ENCODE measurements at places on chromosomes 16 and 17.

DNA sequence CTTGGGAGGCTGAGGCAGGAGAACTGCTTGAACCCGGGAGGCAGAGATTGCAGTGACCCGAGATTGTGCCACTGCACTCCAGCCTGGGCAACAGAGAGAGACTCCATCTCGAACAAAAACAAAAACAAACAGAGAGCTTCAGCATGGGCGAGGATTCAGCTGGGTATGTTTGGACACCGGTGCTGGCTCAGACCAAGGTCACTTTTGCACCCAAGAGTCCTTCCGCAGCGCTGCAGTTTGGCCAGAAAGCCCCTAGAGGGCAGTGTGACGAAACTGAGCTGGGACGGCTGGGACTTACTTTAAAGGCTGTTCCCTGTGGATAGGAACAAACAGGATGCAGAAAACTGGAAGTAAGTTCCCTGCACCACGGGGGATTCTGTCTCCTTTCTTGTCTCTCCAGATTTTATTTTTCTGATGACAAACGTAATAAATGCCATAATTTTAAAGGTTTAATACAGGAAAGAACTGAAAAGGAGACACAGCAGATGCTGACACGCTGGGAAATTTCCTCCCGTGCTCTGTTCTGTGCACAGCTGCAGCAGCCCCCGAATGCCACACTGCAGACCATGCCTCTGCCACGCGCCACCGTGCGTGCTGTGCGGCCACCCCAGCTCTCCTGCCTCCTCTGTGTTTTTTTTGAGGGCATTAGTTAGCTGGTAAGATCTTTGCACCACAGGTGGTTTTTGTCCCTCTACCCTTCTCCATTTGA, 25.2 kb upstream of the USP36 start:
- DNase-seq: peak; percentile 86

- no peak for DNase-seq
Observed at GRCh38 chr16:4871071-4871470, 23.8 kb downstream of the UBN1 start.

- peak; percentile 85 for DNase-seq
Observed at GRCh38 chr17:549177-550040, 165.2 kb downstream of the VPS53 start.

GRCh38 chr16:78415669-78416068, 316.2 kb downstream of the WWOX start:
- no peak for DNase-seq

DNA sequence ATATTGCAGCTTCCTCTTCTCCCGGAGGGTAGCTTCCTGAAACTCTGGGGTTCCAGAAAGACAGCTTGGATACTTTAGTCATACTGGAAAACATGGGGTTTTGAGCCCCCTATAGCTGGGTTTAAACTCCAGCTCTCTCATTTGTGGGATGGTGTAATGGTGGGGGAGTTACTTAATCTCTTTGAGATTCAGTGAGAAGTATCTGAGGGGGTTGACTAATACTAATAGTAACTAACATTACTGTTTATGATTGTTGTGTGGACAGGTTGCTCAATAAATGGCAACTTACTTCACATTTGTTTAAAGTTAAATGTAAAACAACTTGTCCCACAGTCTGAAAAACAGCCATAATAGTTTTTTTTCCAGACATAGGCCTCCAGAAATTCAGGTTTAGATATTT, 5.1 kb upstream of the SUZ12 start:
- no peak for DNase-seq
